Stimulated activated CD4-positive, alpha-beta T cell treated with anti-CD3 and anti-CD28 coated beads, Interleukin-2, amount 100 ng/mL, for 48 hours (primary cell): ENCODE measurements at places on chromosomes 1 and 21.

- no peak for DNase-seq
These were observed 208.3 kb upstream of the C1orf174 start for GRCh38 chr1:4108331-4108730.

- no peak for DNase-seq
These were observed 132.9 kb upstream of the BMP8A start for GRCh38 chr1:39358491-39358890.

DNA sequence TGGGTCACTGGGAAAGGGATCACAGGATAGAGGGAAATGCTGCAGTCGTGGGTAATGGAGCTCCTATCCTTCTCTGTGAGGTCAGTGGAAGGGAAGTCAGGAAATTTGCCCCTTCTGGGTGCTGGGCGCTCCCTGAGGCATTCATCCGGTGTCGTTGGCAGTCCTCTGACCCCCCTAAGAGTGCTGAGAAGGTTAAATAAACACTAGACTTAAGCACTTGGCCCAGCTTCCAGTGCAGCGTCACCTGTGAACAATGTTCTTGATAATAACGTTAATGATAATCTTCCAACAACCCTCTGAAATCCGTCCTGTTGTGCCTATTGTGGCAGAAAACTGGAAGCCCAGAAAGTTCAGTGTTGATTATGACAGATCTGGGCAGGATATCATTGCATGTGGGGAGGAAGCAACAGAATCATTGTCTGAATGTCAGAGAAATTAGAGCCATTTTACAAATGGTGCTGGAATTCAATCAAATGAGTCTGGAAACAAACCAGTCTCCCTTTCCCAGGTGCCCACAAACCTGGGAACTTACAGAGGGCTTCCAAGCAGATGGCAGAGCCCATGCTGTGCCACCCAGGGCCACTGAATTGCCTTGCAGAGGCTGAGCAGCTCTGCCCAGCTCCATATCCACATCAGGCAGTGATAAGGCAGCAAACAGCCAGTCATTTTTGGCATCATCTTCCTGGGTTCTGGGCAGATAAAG lies 216.8 kb downstream of the KAZN start:
- no peak for DNase-seq

DNA sequence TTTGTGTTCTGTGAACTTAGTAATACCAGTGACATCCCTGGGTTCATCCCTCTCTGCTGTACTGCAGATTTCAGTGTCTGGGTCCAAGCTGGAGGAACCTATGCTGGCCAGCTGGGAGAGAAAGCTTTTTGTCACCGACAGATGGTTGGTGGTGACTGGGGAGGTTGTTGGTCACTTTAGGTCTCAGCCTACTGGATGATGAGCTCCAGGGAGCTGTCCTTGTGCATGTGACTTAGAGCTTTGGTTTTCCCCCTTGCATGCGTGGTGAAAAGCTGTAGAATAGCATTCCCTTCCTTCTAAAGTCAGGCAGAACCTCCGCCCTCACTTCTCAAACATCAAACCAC lies 22.9 kb upstream of the IKBKE start:
- DNase-seq, result no peak

GRCh38 chr1:41855713-41856112 lies 63.0 kb downstream of the HIVEP3 start:
- DNase-seq, result no peak

DNA sequence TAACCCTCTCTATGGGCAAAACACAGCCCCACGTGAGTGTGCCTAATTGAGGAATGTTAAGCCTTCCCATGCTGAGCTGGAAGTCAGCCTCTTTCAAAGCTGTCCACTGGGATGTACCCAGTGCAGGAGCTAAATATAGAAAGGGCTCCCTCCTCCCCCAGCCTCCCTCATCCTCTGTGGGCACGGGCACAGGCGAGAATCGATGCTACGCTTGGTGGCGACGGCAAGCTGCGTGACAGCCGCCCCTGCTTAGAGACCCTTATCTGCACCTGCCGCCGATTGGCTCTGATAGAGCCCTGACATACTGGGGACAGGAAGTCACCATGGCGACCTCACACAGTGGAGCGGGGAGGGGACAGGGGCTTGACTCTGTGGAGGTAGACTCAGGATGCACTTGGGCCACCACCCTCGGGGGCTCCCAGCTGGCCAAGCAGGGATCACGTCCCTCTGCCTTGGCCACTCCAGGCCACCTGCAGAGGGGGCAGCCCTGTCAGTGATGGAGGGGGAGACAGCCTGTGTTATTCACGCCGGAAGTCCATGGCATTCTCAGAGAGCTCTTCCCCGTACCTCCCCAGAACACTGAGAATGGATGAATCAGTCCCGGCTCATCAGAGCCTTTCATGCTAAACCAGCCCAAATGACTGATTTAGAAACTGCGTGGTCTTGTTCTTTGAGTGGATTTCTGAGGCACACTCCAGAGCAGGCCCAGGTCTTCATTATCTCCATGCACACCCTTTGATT lies 84.8 kb downstream of the KCND3 start:
- peak; percentile 8 for DNase-seq

- DNase-seq, result no peak
These were observed 43.3 kb downstream of the PAX7 start for GRCh38 chr1:18673976-18674375.
